IMR-90 (cell line): ENCODE measurements at places on chromosomes 11 and 22.

- DNase-seq = no peak
Observed at GRCh38 chr11:33652930-33653329, 47.7 kb downstream of the C11orf91 start.

- DNase-seq = no peak
Observed at GRCh38 chr11:127114035-127114434, 113.5 kb upstream of the KIRREL3 start.

DNA sequence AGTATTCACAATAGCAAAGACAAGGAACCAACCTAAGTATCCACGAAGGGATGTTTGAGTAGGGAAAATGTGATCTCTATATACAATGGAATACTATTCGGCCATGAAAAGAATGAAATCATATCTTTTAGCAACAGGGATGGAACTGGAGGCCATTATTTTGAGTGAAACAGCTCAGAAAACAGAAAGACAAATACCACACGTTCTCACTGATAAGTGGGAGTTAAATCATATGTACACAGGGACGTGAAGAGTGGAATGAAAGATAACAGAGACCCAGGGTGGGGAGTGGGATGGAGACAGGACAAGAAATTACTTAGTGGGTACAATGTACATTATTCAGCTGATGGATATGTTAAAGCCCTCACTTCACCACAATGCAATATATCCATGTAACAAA, 1012.7 kb downstream of the TBC1D22A start:
- DNase-seq = no peak

DNA sequence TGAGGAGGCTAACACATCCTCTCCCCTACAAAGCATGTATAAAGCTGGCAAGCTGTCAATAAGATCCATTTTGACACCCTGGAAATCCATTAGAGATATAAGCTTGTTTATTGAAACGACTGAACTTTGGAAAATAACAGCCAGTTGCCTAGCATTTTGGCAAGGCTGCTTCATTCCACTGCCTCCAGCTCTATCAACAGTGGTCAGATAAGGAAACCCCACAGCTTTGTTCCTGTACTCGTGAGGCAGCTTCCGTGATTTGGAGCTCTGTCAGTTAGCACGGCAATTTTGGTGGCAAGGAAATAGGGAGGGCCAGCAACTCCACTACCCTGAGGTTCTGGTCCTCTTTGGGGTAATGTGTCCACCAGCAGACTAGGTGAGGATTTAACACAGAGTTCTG, 2.0 kb upstream of the OR51S1 start:
- peak; percentile 47 for DNase-seq
